ENCODE measurements at places on chromosomes 16 and 17.

- DNase-seq = no peak
Measured at GRCh38 chr16:57194512-57194911, 8.4 kb downstream of the RSPRY1 start.

- no peak for DNase-seq
Measured at GRCh38 chr17:18950944-18951905, 740 bp upstream of the SLC5A10 start.

- DNase-seq = no peak
Measured at GRCh38 chr17:75906143-75906884, 1.6 kb upstream of the MRPL38 start.

DNA sequence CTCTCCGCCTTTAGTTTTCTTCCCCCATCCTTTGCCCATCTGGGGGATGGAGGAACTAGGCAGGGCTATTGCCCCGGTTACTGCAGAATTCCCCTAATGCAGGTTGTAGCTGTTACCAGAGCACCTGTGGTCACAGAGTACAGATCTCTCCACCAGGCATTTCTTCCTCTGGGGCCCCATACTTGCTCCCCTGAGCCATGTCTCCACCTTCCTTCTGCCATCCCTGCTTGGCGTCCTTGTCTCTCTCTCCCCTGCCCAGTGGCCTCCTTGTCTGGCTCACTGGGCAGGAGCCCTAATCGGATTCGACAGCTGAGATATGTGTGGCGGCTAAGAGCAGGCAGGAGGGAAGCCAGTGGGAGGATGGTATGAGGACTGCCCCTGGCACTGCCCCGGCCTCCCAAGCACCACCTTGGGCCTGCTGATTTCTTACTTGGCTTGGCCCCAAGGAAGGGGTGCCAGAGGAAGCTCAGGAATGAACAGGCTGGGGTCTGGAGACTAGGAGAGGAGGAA, 2.0 kb downstream of the RARA start:
- DNase-seq = no peak

Measured in HEK293T (cell line).